Uterine smooth muscle cell (primary cell): ENCODE measurements at places on chromosomes 3 and 15. TPM values are rescaled to one million over a fixed set of nuclear protein-coding genes. Genes with fewer than 3 reads are reported as not detected.

Gene SHQ1
- total RNA-seq, result 19.6 and 22.7 TPM in 2 replicates

Gene CNTN4
- 0.12 and 1.00 TPM in 2 replicates for total RNA-seq

Gene ITIH1
- not detected in 2 replicates for total RNA-seq

Gene PRR23A
- not detected in 2 replicates for total RNA-seq

Gene SCAANT1
- total RNA-seq, result not detected in 2 replicates

Gene DNAH12
- under 0.01 and 0.12 TPM in 2 replicates for total RNA-seq

Gene HHLA2
- not detected in 2 replicates for total RNA-seq

Gene SPTSSB
- under 0.01 and 20.3 TPM in 2 replicates for total RNA-seq
